AML-193 (cell line): ENCODE measurements at places on chromosomes 11 and 22.

GRCh38 chr11:27388001-27388400 is 25.0 kb upstream of the CCDC34 start:
- no peak for DNase-seq

- DNase-seq = no peak
These were observed 14.4 kb upstream of the CDC42EP1 start for GRCh38 chr22:37545703-37546436.

- DNase-seq = no peak
These were observed 48.6 kb downstream of the TRIM29 start for GRCh38 chr11:120089036-120090001.

DNA sequence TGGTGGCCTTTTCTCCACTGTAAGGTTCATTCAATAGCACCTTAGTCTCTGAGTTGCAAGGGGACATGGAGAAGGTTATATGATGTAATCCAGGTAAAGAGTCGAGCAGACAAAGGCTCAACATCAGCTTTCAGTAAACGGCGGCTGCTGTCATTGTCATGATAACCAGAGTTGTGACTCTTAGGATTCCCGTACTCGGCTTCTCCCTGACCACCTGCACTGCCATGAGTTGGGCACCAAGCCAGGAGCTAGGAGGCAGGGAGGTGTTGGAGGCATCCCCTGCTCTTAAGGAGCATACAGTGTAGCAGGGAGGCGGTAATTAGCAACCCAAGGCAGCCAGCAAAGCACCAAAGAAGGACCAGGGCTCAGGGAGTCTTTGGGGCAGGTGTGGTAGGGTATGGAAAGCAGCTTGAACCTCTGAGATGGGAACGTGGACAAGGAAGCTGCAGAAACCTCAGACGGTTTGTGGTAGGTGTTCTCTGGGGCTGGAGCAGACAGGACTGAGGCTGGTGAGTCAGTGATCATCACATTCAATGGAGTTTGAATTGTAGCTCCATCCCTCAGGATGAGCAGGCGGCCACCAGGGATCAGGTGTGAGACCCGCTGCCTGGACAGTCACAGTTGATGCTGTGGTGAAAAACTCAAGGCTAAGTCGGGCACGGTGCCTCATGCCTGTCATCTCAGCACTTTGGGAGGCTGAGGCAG is 31.7 kb downstream of the LIF start:
- no peak for DNase-seq

GRCh38 chr11:94303966-94304958 is at the start of gene IZUMO1R:
Gene IZUMO1R, plus strand, starts transcription at chr11:94304580. Its CDS starts 1,057 bp downstream, at chr11:94305637.
- DNase-seq = no peak
